ENCODE measurements at places on chromosomes 6 and 20.

- DNase-seq: no peak
These were observed 425.3 kb upstream of the NOX3 start for GRCh38 chr6:155880900-155881299.

GRCh38 chr20:34582911-34583310, 24.4 kb downstream of the MAP1LC3A start:
- DNase-seq: no peak

GRCh38 chr6:56526860-56527544, 115.7 kb downstream of the DST start:
- no peak for DNase-seq

DNA sequence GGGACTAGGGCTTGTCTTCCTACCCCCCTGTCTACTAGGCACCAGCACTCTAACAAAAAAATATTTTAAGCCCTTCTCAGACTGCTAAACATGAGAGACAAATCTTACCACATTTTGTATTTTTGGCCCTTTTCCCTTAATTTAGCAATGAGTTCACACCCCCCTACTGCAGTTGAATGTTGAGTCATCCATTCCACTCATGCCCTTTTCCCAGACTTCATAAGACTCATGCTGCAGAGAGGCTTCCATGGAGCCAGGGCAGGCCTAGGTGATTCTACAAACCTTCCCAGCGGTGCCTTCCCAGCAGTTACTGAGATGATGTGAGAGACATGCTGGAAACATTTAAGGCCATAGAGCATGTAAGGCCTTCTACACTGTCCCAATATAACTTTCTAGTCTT, 53.9 kb downstream of the PXDC1 start:
- no peak for DNase-seq

GRCh38 chr6:163814494-163815364, 400.2 kb downstream of the QKI start:
- no peak for DNase-seq

GRCh38 chr20:51616060-51616459, 73.5 kb upstream of the NFATC2 start:
- DNase-seq: no peak

DNA sequence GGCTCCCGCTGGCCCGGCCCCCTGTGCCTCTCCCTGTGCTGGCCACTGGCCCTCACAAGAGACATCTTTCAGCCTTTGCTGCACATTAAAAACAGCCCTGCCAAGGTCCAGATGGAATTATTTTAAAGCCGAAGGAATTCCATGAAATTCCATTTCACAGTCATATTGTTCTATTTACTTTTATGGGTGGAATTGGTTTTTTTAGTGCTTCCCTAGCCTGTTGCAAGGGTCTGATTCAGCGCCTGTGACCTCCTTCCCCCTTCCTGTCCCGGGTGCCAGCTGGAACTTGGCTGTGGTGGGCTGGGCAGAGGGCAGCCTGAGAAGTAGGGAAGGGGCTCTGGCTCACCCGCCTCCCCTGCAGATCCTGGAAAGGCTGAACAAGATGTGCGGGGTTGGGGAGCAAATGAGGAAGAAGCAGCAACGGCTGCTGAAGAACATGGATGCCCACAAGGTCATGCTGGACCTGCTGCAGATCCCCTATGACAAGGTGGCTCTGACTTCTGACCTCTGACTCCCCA, 34.3 kb downstream of the UQCC2 start:
- no peak for DNase-seq

DNA sequence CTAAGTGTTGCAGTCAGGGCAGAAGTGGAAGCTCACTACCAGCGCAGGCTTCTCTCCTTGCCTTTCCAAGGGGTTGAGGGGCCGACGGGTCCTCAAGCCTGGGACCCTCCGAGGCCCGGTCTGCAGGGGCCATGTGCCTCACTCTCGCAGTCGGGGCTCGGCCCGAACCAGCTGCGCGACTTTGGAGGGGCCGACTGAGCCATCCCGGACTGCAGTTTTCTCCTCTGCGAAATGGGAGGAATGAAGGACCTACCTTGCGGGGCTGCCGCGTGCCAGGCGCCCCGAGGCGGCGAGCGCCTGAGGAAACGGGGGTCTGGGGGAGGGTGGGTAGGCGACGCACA, 5.6 kb downstream of the LZTS3 start:
- DNase-seq: no peak

GRCh38 chr6:3259491-3259958, 778 bp downstream of the PSMG4 start:
- no peak for DNase-seq

GRCh38 chr6:150766201-150766997, 99.1 kb upstream of the MTHFD1L start:
- peak; percentile 56 for DNase-seq

- DNase-seq: no peak
These were observed 54.1 kb upstream of the SASH1 start for GRCh38 chr6:148288541-148288940.

DNA sequence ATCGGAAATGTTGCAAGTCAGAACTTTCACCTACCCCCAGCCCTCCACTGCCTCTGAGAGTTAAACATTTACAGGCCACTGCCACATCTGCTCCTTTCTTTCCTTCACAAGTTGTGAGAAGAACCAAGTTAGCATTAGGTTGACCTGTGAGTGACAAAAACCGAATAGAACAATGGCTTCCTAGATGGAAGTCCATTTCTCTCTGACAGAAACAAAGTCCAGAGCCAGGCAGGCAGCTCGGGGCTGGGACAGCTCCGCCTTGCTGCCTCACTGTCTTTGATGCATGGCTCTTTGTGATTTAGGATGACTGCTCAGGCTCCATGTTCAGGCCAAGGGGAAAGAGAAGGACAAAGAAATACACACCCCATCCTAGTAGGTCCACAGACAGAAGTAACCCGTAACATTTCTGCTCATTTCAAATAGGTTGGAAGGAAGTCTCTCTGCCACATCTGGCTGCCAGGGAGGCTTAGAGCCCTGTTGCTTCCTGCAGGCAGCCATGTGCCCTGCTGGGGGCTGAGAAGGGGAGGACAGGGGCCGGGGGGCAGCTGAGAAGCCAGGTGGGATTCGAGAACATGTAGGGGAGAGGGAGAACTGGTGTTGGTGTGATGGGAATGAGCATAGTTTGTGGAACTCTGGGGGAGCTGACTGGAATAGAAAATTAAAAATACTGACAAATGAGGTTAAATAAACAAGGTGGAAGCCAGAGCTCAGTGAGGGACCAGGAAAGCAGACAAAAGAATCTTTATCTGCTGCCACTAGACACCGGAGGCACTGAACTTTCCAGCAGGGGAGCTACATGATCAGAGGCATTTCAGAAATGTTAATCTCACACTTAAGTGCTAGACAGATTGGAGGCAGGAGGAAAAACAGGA, 19.5 kb upstream of the IER3 start:
- peak; percentile 13 for DNase-seq

- no peak for DNase-seq
These were observed 35.2 kb downstream of the JPH2 start for GRCh38 chr20:44151621-44152416.

DNA sequence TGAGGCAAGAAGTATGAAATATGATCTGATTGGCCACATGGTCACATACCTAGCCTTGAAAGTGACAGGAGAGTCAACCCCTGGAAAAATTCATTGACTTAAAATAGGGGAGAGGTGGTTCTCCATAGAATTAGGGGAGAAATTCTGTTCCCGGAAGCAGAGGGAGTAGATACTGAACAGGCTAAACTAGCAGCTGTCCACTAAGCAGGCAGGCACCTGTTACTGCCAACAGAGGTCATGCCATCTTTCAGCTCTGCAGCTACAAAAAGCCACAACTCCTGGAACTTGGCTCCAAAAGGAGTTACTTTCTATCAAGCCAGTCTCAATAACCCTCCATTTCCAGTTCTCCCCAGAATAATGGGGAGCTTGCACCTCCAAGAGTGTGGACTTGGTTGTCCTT, 352.5 kb downstream of the MAFB start:
- DNase-seq: no peak

- DNase-seq: no peak
These were observed 163.0 kb downstream of the TBX18 start for GRCh38 chr6:84601366-84601765.

DNA sequence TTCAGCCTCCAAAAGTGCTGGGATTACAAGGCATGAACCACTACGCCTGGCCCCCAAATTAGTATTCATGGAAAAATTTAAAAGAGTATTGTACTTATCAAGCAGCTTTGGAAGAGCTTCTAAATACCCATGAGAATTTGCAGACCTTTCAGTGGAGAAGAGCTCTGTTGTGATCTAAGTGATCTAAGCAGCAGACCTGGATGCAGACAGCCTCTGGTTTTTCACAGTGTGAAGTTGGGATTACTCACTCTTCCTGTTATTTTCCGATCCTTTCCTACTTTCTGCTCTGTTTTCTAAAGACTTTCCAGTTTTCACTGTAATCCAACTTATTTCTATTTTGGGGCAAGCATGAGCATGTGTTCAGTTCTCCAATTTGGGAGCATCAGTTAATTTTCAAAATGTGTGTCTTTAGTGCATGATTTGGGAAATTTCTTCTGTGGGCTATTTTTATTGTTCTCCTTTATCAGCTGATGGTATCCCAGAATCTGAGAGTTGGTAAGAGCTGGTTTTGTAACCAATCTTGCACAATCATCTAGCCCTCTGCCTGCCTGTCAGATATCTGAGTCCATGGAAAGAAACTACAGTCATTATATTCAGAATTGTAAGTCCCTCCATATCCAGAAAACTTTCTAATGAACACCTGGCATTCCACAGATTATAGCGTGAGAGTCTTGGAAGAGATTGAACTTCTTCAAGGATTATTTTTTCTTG, 207.7 kb upstream of the DTNBP1 start:
- no peak for DNase-seq

DNA sequence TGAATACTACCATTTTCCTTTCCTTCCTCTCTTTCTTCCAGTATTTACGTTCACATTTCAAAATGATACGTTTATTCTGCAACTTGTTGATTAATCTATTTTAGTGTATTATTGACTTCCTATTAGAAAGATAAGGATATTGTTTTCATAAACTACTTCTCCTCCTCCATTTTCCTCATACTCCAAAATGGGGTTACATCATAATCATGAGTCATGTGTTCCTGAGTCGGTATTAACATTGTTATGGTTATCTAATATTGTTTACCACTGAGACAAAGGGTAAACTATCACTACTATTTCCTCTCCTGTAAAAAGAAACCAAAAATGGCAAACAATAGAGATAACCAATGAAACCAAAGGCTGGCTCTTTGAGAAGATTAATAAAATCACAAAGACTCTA, 126.5 kb upstream of the CDYL start:
- no peak for DNase-seq

- DNase-seq: no peak
These were observed 371.0 kb downstream of the EPHA7 start for GRCh38 chr6:93048381-93048780.

DNA sequence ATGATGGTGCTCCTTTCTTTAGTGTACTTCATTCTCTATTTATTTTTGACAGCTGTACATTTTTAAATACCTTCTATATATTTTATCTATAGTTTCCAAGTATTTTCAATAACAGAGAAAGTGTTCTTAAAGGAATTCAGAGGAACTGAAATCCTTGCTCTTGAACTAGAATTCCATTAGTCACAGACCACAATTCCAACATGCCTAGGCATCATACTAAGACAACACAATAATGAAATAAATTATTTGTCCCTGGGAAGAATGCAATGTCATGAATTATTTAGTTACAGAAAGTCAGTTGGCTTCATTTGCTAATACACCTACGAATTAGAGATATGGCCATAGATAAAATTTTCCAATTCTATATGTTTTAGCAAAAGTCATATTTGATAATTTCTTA, 671.2 kb downstream of the EPHA7 start:
- no peak for DNase-seq

DNA sequence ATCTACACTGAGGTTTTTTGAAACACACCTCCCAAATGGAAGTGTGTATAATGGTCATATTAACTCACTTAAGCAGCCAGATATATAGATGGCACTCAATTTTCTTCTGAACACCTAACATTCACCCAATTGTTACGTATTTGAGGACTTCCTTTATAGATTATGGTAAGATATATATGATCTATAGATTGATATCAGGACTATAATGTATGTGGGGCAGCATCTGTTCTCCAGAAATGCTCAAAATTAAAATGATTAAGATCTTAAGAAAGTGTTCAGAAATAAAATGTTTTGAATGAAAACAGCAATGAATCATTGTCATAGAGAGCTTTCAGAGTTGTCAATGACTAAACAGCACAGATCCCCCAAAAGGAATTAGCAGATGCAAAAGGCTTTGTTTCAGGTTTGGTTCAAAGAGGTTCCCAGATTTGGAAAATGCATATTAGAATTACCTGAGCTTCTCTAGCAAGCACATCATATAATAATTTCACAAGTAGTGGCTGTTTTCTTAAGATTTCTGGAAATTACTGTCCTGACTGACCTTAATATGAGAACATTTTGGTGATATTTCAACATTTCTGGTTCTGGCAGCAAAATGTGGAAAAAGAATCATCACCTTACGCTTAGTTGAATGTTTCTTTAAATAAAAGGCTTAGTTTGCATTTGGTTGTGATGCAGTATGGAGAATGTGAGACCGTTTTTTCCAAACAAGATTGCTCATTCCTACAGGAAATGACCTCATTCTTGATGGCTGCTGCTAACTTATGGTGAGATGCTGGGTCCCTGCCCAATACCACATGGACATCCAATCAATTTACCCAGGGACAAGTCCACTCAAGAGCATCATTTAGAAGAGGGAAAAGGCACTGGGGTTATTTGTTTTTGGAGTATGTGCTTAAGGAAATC, 31.5 kb downstream of the TRAF3IP2 start:
- DNase-seq: no peak

DNA sequence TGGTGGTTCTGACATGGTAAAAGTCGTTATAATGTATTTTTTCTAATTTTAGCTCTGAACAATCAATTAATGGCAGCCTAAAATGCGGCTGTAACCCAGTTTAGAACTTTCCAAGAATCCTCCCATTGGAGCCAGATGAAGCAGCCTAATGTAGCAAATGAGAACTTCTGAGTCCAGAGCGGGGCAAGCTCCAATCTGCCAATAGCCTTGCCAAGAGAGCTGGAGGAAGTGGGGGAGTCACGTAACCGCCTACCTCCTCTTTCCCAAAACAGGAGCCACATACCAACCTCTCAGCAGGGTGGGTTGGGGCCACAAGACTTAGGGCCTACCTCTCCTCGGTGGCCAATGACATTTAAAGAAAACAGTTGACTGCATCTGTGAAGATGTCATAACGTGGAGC, 230.6 kb downstream of the SOD2 start:
- DNase-seq: no peak

- no peak for DNase-seq
These were observed 5.3 kb downstream of the GHRH start for GRCh38 chr20:37256286-37256685.

GRCh38 chr6:42403831-42404230, 47.9 kb downstream of the TRERF1 start:
- no peak for DNase-seq

- DNase-seq: no peak
These were observed 20.5 kb downstream of the JPH2 start for GRCh38 chr20:44166477-44166876.
